ENCODE measurements at places on chromosomes 3 and 15.

GRCh38 chr3:126208606-126209256 is 28.3 kb upstream of the ALDH1L1 start:
- no peak for DNase-seq

- no peak for DNase-seq
Measured at GRCh38 chr3:71653414-71653807, 69.9 kb upstream of the FOXP1 start.

- DNase-seq: no peak
Measured at GRCh38 chr3:79809106-79809505, 41.3 kb upstream of the ROBO1 start.

DNA sequence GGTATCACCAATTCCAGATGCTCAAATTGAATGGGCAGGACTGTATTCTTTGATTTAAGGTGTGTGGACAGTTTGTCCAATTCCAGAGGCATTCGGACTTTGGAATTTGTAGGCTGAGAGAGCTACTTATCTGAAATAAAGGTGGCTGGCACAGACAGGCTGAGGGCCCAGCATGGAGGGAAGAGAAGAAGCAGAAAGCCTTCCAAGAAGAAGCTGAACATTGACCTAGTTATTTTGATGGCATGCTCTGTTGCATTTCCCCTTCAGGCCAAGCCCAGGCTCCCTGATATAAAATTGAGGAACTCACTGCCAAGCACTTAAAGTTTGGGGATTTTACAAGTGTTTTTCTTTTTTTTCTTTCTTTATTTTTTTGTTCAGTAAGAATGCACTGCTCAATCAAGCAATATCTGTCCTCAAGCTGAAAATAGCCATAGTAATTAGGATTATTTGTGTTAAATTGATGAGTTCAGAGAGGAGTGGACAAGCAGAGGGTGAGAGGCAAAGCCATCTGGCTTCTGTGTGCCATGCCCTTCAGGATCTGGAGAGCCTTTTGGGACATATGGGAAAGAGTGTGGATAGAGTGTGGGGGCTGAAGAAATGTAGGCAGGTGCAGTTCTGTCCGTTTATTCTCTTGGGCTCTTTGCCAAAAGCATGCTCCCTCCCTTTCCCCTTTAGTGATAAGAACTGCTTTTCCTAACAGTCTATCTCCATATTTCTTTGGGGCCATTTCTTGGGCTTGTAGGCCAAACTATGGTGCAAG is 148.9 kb downstream of the OXSM start:
- DNase-seq: no peak

DNA sequence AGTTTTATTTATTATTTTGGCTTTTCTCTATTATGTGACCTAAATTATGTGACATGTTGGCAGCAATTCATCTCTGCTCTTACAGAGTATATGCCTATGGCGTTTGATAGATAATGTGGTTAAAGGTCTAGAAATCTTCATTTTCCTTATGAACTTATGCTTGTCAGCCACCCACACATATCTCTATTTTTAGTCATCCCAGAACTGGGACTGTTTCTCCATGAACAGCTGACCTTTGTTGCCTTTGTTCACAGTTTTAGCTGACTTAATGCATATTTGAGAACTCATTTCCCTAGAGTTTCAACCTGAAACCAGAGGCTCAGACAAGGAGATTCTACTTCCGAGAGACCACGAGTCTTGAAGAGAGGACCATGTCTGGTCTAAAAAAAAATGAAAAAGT is 176.5 kb downstream of the RAP2B start:
- DNase-seq: no peak

- DNase-seq: peak; percentile 12
Measured at GRCh38 chr3:194133661-194134230, 2.2 kb upstream of the HES1 start.

- no peak for DNase-seq
Measured at GRCh38 chr15:85652457-85652856, 142.3 kb downstream of the KLHL25 start.

DNA sequence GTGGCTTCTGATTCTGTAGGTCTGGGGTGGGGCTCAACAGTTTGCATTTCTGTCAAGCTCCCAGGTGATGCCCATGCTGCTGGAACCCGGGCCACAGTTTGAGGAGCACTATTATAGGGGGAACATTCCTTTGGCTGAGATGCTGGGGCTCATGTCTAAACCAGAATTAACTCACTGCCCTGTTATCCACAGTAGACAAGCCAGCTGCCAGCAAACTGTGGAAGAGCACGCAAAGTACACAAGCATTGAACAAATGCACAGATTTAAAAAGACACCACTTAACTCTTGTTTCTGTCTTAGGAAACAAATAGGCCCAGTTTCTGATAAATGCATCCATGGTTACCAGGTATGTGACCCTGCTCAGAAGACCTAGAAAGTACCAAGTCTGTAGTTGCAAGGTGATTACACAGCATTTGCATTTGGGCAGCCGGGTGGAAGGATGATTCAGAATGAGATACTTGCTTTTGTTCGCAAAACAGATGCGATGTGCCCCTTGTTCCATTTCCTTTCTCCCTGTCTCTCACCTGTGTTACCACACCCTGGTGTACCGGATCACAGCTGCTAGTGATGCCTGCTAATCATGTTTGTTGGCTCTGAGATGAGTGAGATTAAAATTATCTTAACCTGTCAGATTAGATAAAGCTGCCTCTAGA is 12.4 kb downstream of the GYG1 start:
- peak; percentile 2 for DNase-seq

DNA sequence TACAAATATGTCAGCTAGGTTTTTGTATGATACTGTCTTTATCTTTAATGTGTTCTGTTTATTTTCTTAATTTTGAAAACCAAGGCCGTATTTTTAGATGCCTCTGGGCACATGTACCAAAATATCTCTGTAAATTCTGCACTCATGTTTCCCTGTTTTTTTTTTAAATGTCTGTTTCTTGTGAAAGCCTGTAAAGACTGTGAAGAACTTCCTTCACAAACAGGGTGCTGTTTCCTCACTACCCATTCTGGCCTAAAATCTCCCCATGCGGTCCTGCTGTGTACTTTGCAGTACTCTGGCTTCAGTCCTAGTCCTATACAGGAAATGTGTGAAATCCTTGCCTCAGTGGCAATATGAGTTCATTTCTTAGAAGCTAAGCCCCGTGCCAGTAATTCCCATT is 133.4 kb upstream of the ZBTB20 start:
- no peak for DNase-seq

GRCh38 chr15:68224546-68225250 is 4.8 kb downstream of the CLN6 start:
- no peak for DNase-seq

- no peak for DNase-seq
Measured at GRCh38 chr3:27275441-27275990, 93.7 kb downstream of the NEK10 start.

DNA sequence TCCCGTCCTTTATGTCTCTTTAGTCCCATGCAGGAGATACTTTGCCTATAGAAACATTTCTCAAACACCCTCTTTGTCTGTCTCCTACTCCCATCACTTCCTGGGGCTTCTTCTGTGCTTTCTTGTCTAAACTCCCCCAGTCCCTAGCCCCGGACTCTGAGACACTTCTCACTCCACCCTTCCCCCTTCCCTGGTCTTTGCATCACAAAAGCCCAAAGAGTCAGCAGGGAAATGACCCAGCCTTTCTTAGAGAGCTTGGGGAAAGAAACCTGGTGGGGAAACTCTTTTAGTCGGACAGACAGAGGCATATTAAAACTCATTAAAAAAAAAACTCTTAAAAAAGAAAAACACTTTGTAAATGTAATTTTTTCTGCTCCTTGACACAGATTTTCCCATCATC is 211.2 kb downstream of the TJP1 start:
- DNase-seq: no peak

DNA sequence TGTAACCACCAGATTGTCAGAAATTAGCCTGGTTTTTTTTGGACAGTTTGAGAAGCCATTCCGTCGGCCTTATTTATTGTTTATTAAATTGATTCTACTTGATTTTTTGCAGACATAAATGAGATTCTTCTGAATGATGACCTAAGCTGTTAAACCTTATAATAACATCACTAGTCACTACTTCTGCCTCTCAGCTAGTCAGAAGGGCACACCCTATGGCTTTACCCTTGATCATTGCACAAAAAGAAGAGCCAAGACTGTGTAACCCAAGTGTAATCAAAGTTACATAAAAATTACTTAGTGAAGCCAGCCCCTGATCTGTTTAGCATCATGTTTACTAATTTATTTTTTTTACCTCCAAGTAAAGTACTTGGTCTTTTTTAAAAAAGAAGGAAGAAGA is 64.3 kb downstream of the CHL1 start:
- DNase-seq: no peak

- DNase-seq: no peak
Measured at GRCh38 chr3:171057072-171057471, 30.6 kb upstream of the SLC2A2 start.

GRCh38 chr15:72375501-72375845 is 341 bp downstream of the HEXA start:
- peak; percentile 59 for DNase-seq

- no peak for DNase-seq
Measured at GRCh38 chr15:94164971-94165370, 66.4 kb upstream of the MCTP2 start.

- no peak for DNase-seq
Measured at GRCh38 chr3:125594125-125594524, 1.2 kb downstream of the OSBPL11 start.

DNA sequence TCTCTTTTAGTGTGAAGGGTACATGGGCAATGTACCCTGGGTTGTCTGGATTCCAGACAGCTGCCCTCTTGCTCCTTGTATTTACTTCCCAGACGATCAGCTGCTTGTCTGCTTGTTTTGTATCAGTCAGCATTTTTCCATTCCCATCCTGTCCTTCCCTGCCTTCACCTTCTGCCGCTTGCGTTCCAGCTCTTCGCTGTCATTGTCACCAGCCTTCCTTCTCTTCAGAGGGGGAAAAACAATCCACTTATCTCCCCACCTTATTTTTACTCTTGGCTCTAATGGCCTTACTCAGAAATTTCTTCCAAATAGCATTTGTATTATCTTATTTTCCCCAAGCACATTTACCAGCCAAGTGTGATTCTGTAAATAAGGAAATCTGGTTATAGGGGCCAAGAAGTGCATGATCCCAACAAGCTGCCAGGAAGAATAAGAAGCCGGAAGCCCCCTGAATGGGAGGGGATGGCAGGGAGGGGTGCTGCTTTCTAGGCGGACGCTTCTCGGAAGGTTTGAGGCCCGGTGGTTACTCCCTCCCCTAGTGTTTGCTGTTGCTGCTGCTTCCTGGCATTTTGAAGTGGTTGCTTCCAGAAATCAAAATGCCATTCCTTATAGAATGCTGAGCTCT is 497.6 kb downstream of the NTRK3 start:
- no peak for DNase-seq

- no peak for DNase-seq
Measured at GRCh38 chr3:13483286-13483685, 3.2 kb downstream of the HDAC11 start.

GRCh38 chr3:95097493-95097892 is 1034.6 kb downstream of the NSUN3 start:
- DNase-seq: no peak

DNA sequence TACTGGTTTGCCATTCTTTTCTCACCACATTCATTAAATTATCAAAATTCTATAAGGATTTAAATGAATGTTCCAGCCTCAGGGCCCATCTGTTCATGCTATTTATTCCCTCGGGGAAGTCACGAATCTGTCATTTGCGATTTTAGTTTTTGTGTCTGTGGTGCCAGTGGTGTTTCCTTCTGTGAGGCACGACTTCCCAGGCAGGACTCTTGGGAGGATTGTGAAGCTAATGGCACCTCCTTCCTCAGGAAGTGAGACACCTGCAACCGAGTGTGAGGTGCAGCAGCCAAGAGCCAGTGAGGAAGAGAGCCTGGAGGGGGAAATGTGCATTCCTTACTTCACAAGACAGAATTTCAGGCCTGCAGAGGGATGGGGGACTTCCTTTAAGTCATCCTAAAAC is 24.1 kb downstream of the SV2B start:
- no peak for DNase-seq

- DNase-seq: no peak
Measured at GRCh38 chr3:146464005-146464595, 5.3 kb downstream of the PLSCR2 start.

GRCh38 chr15:80003934-80004472 is 33.0 kb upstream of the BCL2A1 start:
- no peak for DNase-seq

DNA sequence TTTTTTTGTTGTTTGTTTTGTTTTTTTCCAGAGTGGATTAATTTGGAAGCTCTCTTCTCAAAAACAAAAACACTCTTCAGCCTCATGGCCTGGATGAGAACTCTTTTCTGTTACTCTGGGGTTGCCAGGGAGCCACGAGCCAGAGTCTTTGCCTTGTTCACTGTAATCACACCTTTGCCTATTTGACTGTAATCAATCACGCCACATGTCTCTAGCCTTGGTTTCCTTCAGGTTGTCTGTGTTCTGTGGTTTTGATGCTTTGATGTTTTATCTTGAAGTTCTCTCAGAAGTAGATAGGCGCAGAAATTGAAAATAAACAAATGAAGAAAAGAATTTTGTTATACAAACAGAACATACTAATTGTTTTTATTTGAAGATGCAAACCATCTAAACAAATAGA is 62.3 kb upstream of the IGF1R start:
- DNase-seq: no peak

- DNase-seq: no peak
Measured at GRCh38 chr15:64146885-64147681, 4.4 kb upstream of the SNX22 start.

DNA sequence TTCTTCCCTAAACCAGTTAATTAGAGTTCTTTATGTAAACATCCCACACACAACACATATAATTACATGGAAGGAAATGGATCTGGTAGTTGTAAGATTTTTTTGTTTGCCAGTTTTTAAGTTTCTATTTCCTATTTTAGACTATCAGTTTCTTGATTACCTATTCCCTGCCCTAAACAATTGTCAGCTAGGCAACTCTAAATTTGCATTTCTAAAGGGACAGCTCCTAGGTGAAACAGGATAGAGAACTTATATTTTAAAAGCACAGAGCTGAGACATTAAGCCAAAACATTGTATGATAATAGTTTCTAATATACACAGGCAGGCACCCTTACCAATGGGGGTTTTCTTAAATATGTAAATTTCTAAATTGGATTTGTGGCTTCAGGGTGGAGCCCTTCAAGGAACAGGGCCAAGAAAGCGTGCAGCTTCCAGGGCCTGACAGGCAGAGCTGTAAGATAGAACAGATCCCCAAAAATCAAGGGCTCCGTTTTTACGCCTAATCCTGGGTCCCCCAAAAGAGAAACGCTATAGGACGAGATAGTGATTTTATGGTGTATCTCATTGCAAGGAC is 8.9 kb downstream of the LEKR1 start:
- DNase-seq: no peak

DNA sequence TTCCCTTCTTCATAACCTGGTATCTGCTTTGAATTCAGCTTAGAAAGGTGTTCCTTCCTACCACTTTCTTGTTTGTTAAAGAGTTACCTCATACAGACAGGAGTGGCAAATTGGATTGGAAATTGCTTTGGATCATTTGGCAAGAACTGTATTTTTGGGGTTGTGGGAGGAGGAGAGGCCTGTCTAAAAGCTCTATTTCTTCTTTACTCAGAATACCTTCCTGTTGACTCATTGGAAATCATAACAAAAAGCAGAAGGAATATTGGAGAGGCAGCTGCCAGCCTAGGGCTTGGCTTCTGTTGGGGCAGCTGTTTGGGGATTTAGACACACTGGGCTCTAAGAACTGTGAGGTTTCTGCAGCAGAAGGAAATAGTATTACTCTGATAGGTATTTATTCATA is 14.2 kb downstream of the IQGAP1 start:
- no peak for DNase-seq

GRCh38 chr3:20140881-20141280 is 45.1 kb downstream of the SGO1 start:
- DNase-seq: no peak

GRCh38 chr15:94099574-94099960 is 131.8 kb upstream of the MCTP2 start:
- DNase-seq: no peak

- no peak for DNase-seq
Measured at GRCh38 chr3:169929830-169930519, 18.6 kb downstream of the SAMD7 start.
